Stimulated activated CD4-positive, alpha-beta T cell treated with anti-CD3 and anti-CD28 coated beads, Interleukin-1b, Interleukin-23, amount 100 ng/mL, for 24 hours (primary cell): ENCODE measurements at places on chromosomes 16 and 17.

DNA sequence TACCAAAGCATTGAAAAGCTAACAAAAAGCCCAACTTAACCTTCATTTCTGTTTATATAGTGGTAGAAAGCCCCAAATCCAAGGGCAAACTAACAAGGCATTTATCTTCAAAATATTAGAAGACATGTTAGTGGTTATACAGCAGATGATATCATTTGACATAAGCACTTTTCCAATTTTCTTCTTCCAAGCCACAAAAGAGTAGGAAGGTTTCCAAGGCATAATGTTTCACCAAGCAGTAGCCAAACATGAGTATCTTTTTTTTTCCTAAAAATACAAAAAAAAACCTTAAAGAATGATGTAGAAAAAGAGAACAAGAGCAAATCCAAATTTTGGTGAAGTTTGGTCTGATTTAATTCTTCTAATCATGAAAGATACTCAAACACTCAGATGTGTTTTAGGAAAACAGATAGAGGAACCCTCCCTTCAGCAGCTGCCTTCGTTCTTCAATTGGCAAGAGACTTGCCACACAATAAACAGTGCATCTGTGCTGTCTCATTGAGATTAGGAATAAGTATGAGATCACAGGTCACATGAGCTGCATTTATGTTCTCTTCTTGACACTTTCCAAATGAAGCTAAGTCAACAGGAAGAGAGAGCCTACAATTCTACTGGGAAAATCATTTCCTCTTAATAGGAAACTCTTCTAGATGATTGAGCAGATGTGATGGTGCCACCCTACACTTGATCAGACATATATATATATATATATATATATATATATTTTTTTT is 106.7 kb downstream of the TTC19 start:
- DNase-seq = no peak

- no peak for DNase-seq
These were observed 8.6 kb downstream of the NEUROD2 start for GRCh38 chr17:39599004-39599664.

GRCh38 chr17:19706791-19707727 is 9.3 kb downstream of the SLC47A2 start:
- no peak for DNase-seq

DNA sequence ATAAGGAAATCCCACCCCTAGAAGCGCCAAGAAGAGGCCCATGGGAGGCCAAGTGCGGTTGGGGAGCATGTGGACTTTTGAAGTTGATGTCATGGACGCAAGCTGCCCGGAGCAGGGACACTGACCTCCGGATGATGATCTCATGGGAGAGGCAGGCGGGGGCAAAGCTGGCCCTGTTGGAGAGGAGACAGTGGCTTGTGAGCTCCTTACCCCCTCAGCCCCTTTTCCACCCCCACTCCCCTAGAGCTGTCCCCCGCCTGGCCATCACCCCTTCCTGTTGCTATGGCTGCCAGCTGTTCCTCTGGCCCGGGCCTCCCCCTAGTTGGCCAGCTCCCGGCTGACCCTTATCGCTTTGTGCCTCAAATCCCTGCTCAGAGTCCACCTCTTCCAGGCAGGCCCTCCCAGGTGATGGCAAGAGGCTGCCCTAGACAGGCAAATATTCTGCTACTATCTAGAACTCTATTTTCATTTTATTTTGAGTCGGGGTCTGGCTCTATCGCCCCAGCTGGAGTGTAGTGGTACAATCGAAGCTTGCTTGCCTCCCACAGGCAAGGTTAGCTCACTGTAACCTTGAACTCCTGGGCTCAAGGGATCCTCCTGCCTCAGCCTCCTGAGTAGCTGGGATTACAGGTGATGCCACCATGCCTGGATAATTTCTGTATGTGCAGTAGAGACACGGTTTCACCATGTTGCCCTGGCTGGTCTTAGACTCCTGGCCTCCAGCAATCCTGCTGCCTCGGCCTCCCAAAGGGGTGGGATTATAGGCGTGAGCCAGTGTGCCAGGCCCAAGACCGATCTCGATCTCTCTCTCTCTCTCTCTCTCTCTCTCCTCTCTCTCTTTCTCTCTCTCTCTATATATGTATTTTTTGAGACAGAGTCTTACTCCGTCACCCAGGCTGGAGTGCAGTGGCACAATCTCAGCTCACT is 6.6 kb downstream of the NOTUM start:
- DNase-seq = no peak
